AG08395 (cell line): ENCODE measurements at places on chromosomes 2 and 18.
A peak's percentile ranks its signal among the peaks of the same experiment; 100 is the strongest.

GRCh38 chr2:111923276-111923804 is 24.9 kb downstream of the MERTK start:
- no peak for DNase-seq

DNA sequence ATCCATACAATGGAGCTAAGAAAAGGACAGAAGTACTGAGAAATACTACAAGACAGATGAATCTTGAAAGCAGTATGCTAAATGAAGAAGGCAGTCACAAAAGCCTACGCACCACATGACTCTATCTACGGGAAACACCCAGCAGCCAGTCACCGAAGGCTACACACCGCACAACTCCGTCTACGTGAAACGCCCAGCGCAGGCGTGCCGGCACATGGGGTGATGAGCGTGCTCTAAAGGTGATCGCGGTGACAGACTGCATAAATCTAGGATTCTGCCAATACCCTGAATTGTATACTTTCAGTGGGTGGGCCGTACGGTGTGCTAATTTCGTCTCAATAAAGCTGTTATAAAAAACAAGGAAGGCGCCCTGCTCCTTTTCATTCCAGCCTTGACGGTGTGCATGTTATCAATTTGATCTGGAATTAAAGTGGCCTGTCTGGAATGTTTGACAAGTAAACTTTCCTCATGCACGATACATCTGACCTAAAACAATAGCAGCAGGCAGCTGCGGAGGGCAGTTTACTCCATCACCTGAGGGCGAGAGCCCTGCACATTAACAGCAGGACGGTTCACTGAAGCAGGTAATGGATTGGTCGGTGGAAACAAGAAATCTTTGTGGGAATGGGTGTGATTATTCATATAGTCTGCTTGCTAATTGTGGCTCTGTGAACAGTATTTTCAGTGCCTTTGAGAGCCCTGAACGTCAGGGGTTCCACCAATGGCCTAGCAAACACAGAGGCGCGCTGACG is 86.2 kb upstream of the SALL3 start:
- DNase-seq, result no peak

DNA sequence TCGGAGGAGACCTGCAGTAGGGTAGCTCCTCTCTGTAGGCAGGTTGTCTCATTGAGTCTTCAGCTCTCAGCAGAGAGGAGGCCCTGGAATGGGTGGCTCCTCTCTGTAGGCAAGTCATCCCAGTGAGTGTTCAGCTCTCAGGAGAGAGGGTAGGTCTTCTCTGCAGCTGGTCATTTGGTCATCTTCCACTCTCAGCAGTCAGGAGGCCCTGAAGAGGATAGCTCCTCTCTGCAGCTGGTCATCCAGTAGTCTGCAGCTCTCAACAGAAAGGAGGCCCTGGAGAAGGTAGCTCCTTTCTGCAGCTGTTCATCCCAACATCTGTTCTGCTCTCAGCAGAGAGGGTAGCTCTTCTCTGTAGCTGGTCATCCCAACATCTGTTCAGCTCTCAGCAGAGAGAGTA is 26.0 kb upstream of the RUFY4 start:
- no peak for DNase-seq

- no peak for DNase-seq
These were observed 1.8 kb downstream of the SOCS6 start for GRCh38 chr18:70290482-70291294.

GRCh38 chr2:68715353-68716041 is 19.1 kb upstream of the ARHGAP25 start:
- DNase-seq, result peak; percentile 62

DNA sequence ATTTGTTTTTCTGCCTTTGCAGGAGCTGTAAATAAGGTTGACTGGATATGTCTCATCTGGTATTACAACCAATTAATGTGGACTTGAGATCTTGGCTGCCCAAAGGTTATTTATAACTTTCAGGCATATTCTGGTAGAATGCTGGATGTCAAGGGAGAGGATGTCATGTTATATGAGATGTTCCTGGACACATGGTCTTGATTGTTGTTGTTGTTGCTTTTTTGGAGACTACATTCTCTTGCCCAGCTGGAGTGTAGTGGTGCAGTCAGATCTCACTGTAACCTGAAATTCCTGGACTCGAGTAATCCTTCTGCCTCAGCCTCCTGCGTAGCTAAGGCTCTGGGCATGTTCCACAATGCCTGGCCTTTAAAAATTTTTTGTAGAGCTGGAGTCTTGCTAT is 83.3 kb downstream of the LCLAT1 start:
- DNase-seq, result no peak
